A549 treated with Mapracorat at 1 μM for 4 hours (cell line): ENCODE measurements at places on chromosomes 6 and 20. TPM values are rescaled to one million over a fixed set of nuclear protein-coding genes. Genes with fewer than 3 reads are reported as not detected.

The B3GALT4 gene
- 0.56 to 1.3 TPM (median 0.87 TPM) in 5 replicates for total RNA-seq

The PRKN gene
- total RNA-seq = 0.07 TPM in 2 of 5 replicates, not detected in the others

The CAGE1 gene
- total RNA-seq = not detected in 5 replicates

The TRIM31 gene
- 0.48 to 1.3 TPM (median 0.82 TPM) in 5 replicates for total RNA-seq

The WFDC10B gene
- total RNA-seq = not detected in 5 replicates

The IPCEF1 gene
- 0.02 to 0.08 TPM (median 0.04 TPM) in 4 of 5 replicates, not detected in the other for total RNA-seq
